ENCODE measurements at places on chromosomes 16 and 17. TPM values are rescaled to one million over a fixed set of nuclear protein-coding genes. Genes with fewer than 3 reads are reported as not detected.

NPIPB9 gene
- total RNA-seq, result 1.8 TPM

PRSS36 gene
- total RNA-seq, result 0.91 TPM

CCDC78 gene
- total RNA-seq, result 3.6 TPM

GRAPL gene
- total RNA-seq, result not detected

OTOA gene
- not detected for total RNA-seq

DNAJC7 gene
- total RNA-seq, result 106 TPM

WSCD1 gene
- 3.2 TPM for total RNA-seq

GRB7 gene
- 4.2 TPM for total RNA-seq

KRTAP4-8 gene
- total RNA-seq, result not detected

KCNAB3 gene
- total RNA-seq, result 2.4 TPM
